ENCODE measurements at places on chromosomes 2 and 18. TPM values are rescaled to one million over a fixed set of nuclear protein-coding genes. Genes with fewer than 3 reads are reported as not detected.

GRCh38 chr2:74755386-74755785 is 78.5 kb upstream of the HK2 start:
- DNase-seq, result no peak

DNA sequence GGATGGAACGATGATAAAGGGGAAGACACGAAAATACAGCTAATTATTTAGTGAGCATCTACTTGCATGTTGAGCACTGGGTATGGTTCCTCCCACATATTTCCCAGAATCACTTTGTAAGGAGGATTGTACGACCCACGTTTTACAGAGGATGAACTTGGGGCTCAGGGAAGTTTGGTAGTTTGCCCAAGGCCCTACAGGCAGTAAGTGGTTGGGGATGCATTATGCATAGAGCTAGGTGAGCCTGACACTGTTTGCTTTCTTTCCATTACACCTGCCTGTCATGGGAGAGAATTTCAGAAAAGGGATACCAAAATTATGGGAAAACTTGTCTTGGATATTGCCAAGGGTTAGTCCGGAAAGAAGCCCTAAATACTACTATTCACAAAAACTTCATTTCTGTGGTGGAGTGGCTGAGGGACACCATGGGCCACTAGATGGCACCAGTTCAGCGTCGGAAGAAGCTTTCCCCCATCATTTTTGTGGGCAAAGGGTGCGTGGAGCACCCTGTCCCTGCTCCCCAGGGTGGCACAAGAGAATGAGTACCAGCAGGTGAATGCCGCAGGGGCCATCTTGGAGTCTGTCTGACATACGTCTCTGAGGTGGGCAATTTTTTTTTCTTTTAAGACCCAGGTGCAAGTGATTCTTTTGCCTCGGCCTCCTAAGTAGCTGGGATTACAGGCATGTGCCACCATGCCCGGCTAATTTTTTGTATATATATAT is 23.5 kb upstream of the C18orf32 start:
- peak; percentile 39 for DNase-seq

DNA sequence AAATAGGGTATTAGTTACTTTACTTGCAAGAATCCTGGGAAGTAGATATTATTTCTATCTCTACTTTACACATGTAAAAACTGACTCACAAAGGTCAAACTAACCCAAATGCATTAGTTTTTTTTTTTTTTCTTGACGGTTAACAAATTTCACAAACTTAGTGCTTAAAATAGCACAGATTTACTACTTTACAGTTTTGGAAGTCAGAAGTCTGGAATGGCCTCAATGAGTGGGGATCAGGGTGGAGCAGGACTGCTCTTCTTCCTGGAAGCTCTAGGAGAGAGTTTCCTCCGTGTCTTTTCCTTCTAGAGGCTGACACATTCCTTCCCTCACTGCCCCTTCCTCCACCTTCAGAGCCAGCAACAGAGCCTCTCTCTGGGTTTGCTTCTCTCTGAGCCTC is 117.2 kb downstream of the COL6A3 start:
- peak; percentile 83 for DNase-seq

OSGEPL1 gene
- 20.5 TPM for total RNA-seq

DSC1 gene
- total RNA-seq, result 19.3 TPM
